Thymus (tissue), 14 donors: ENCODE measurements at places on chromosomes 4 and X. TPM values are rescaled to one million over a fixed set of nuclear protein-coding genes. Genes with fewer than 3 reads are reported as not detected.
A peak's percentile ranks its signal among the peaks of the same experiment; 100 is the strongest.

- DNase-seq = no peak
Observed at GRCh38 chr4:80103629-80104028, 30.6 kb upstream of the ANTXR2 start.

GRCh38 chr4:165715989-165716388, 157.0 kb upstream of the TLL1 start:
- no peak for DNase-seq

- peak; percentile 59 for DNase-seq
Observed at GRCh38 chrX:13074297-13075262, 30.2 kb upstream of the FAM9C start.

DNA sequence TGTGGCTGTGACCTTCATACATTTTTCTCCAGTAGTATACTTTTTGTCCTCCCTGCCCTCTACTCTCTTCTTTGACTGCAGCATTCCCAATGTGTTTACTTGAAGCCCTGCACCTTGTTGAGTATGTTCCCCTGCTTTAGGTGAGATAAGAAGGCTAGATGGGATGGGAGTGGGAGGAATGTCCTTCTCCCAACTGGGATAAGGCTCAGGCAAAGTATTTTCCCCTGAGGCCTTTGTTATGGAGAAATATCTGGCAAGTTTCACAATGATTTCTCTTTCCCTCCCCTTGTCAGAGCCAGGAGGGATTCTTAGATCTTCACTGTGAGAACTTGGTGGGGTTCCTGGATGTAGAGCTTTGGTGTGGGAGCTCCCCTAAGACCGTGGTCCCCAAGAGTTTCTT, 131.8 kb downstream of the CLCN5 start:
- DNase-seq = no peak

- no peak for DNase-seq
Observed at GRCh38 chr4:14513471-14513870, 488.8 kb upstream of the CPEB2 start.

- DNase-seq = no peak
Observed at GRCh38 chrX:120090208-120090607, 12.7 kb upstream of the RHOXF2B start.

DNA sequence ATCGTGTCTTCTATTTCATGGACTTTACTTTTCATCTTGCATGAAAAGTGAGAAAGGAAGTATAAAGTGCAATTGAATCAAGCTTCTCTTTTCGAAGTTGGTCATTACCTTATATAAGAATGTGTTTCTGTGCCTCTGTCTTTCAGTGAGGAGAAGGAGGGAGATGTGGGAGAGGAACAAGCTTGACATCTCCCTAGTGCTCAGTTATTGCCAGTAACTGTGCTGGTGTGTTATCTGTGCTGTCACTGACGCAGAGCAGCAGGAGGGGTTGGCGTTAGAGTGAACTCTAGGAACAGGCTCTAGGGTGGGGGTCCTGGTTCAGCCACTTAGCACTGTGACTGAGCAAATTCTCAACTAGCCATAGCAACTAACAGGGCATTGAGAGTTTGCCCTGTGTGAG, 34.0 kb upstream of the TBC1D9 start:
- no peak for DNase-seq

The VCX2 gene
- total RNA-seq = not detected

The GAB1 gene
- total RNA-seq = 6.9 TPM

- DNase-seq = no peak
Observed at GRCh38 chrX:74325130-74326059, 21.4 kb downstream of the ZCCHC13 start.

The RHOXF2 gene
- total RNA-seq = not detected

The SLC4A4 gene
- 6.8 TPM for total RNA-seq

The MAGEA10 gene
- not detected for total RNA-seq

GRCh38 chr4:150072906-150073714, 5.1 kb upstream of the DCLK2 start:
- no peak for DNase-seq

The TRPC5OS gene
- total RNA-seq = 0.09 TPM

GRCh38 chrX:18160369-18160768, 60.3 kb downstream of the BEND2 start:
- no peak for DNase-seq

DNA sequence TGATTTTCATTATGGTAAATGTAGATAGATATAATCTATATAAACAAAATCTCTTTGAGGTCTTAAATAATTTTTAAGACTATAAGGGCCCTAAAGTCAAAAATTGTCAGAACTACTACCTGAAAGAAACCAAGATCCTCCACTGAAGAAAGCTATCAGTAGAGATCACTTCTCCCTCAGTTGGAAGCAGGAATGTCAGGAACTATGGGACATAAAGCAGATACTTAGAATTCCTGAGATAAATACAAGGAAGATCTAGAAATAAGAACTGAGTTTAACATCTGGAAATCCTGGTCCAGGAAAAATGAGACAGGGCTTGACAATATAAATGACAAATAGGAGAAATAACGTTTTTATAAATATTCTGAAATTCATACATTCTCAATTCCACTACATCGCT, 97.2 kb downstream of the ADAMTS3 start:
- DNase-seq = no peak

The CT83 gene
- not detected for total RNA-seq

The CFAP299 gene
- 1.0 TPM for total RNA-seq

The ZFYVE28 gene
- total RNA-seq = 2.8 TPM
